ENCODE measurements at places on chromosomes 3 and 15. TPM values are rescaled to one million over a fixed set of nuclear protein-coding genes. Genes with fewer than 3 reads are reported as not detected.

- peak overlapping the region; percentile 73 for H3K27ac ChIP-seq
- peaks cover 6% of the 10 kb centered on the region for H3K36me3 ChIP-seq
- peak; percentile 99 for DNase-seq
- H3K4me1 ChIP-seq = peaks cover 16% of the 10 kb centered on the region
- H3K27me3 ChIP-seq = no peaks in the 10 kb centered on the region
These were observed 52.4 kb downstream of the IL1RAP start for GRCh38 chr3:190566043-190566933.

Gene GCNT3
- not detected for total RNA-seq

DNA sequence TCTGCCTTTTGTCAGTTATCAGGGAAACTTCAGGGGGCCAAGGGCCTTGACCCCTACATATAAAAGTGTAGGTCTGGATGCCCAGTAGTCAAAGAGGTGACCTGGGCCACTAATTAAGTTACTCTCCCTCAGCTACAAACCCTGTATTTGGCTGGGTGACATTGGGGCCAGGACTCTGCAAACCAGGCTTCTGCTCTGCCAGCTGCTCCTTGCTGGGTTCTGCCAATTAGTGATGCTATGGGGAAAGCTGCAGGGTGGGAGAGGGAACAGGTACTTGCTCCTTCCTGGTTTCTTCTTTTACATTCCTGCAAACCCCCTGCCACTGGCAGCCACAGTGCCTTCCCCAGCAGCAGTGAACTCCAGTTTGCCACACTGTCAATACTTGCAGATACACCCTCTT is 179.2 kb downstream of the CADPS start:
- no peaks in the 10 kb centered on the region for H3K27me3 ChIP-seq
- no peak overlapping the region for H3K4me3 ChIP-seq
- H3K27ac ChIP-seq = no peak overlapping the region
- no peaks in the 10 kb centered on the region for H3K36me3 ChIP-seq
- H3K4me1 ChIP-seq = 0 out of 2 replicates have a peak, but pooled peaks cover 3% of the 10 kb centered on the region

GRCh38 chr3:126049289-126050049 is 34.5 kb downstream of the SLC41A3 start:
- no peak overlapping the region for H3K27ac ChIP-seq
- H3K36me3 ChIP-seq = no peaks in the 10 kb centered on the region
- no peaks in the 10 kb centered on the region for H3K27me3 ChIP-seq
- DNase-seq = no peak
- no peak overlapping the region for H3K4me3 ChIP-seq

DNA sequence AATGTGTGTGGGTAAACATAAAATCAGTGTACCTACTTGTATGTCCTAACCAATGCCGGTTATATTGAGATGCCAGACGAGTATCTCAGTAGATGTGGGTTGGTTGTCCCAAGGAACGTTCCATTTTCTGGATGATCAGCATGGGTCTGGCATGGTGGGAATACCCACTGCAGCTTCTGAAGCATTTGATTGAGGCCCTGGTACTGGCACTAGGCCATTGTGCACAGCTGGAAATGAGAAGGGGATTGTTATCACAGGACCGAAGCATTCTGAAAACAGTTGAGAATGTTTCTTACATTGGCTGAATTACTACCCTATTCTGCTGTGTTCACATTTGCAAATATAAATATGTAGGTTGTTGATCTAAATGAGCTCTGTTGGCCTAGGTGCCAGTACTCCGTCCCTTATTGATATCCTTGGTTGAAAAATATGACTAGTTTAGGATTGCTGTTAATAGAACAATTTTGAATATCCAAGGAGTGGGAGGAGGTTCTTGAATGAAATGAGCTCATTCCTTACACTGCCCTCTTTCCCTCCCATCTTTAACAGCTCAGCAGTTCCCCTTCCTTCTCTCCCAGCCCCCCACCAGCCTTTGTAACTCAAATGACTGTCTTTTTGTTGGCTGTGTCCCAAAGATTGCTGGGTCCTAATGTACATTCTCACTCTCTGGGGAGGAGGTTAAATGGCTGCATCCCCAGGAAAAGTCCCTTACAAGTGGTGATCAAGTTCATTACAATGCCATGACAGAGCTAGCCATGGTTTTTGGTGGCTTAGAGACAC is 293.3 kb upstream of the TPM1 start:
- H3K27ac ChIP-seq = no peak overlapping the region
- no peak overlapping the region for H3K4me3 ChIP-seq
- H3K36me3 ChIP-seq = no peaks in the 10 kb centered on the region
- H3K27me3 ChIP-seq = no peaks in the 10 kb centered on the region

DNA sequence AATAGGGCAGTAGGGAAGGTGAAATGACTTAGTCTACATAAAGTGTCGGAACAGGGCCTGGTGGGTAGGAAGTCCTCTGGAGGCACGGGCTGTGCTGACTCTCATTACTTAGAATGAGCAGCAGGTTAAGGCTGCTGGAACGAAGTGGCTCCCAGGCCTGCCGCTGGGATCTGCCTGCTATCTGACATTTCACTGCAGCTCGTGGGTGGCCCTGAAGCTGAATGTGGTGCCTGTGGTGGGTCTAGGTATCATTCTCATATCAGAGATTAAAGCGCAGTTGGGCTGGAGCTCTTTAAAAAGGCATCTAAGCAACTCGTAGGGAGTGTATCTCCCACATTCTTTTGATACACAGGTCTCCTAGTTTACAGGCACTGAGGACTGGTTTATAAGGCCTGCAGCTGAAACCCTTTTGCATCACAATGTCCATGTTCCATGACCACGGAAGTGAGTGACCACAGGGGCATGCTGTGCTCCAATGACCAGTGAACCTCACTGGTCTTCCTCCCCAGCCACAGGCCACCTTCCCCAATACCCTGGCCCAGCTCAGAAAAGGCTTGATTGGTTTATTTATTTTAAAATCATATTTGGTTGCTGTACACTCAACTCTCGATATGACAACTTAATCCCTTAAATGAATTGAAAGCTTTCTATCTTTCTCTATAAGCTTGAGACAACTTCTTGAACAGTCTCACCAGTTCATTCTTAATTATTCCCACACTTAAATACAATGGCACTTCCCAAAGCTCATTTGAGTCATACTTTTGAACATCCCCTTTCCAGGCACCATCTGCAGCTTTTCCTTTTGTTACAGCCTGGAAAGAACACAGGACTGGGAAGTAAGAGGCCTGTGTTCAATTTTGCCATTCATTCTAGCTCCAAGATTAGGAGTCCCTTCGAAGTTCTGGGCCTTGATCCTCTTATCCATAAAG is 19.0 kb downstream of the ADAMTS9 start:
- H3K27ac ChIP-seq = no peak overlapping the region
- H3K4me1 ChIP-seq = peaks cover 21% of the 10 kb centered on the region
- H3K27me3 ChIP-seq = no peaks in the 10 kb centered on the region
- no peaks in the 10 kb centered on the region for H3K36me3 ChIP-seq

GRCh38 chr3:13161771-13162535 is 88.7 kb upstream of the IQSEC1 start:
- H3K36me3 ChIP-seq = no peaks in the 10 kb centered on the region
- H3K27me3 ChIP-seq = peaks cover 5% of the 10 kb centered on the region
- H3K27ac ChIP-seq = no peak overlapping the region
- DNase-seq = no peak
- no peak overlapping the region for H3K4me3 ChIP-seq

DNA sequence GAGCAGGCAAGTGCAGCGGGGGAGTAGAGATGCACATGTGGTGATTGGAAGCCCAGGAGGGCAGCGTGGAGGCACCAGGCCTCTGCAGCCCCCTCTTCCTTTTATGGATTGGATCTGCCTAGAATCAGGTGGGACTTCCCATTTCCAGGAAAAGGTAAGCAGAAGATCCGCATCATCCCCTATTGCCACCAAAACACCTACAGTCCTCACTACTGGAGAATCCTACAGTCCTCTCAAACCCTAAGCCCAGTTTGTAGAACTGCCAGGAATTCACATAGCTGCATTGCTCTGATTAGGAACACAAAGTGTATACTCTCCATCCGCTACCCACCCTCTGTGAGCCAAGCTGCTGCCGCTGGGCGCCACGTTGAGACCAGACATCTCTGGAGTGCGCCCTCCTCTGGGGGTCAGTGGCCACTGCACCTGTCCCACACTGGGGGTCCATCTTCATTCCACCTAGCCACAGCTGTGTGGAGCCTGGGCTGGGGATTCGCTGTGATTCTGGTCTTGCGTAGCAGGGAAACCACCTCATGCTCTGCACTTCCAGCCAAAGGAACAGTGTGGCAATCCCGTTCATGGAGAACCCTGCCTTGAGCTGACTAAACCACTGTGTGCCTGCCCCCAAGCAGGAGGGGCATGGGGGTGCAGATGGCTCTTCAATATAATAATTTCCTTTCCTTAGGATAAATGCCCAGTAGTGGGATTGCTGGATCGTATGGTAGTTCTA is 88.9 kb upstream of the PTX3 start:
- no peak for DNase-seq
- no peaks in the 10 kb centered on the region for H3K27me3 ChIP-seq
- H3K27ac ChIP-seq = no peak overlapping the region
- no peaks in the 10 kb centered on the region for H3K36me3 ChIP-seq
- peaks cover 13% of the 10 kb centered on the region for H3K4me1 ChIP-seq

- no peaks in the 10 kb centered on the region for H3K27me3 ChIP-seq
- H3K36me3 ChIP-seq = no peaks in the 10 kb centered on the region
- peak; percentile 56 for DNase-seq
- no peak overlapping the region for H3K4me3 ChIP-seq
- no peak overlapping the region for H3K27ac ChIP-seq
These were observed 122.3 kb upstream of the NR2E3 start for GRCh38 chr15:71687902-71688508.

DNA sequence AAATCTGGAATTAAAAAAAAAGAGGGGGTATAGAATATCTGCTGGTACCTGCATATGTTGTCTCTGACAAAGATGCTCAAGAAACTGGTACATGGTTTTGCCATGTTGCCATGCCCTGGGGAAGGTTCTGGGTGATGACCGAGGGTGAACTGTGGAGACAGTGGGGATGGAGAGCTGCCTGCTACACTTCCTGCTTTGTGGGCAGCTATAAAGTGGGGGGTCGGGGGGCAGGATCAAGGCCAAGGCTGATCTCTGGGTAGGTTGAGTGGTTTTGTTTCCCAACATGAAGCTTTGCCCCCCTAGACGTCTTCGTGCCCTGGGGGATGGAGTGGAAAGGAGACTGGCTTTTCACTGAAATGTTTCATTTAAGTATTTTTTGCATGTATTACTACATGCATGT is 74.6 kb downstream of the IQSEC1 start:
- H3K27ac ChIP-seq = no peak overlapping the region
- H3K4me3 ChIP-seq = no peak overlapping the region
- H3K36me3 ChIP-seq = no peaks in the 10 kb centered on the region
- no peak for DNase-seq
- no peaks in the 10 kb centered on the region for H3K4me1 ChIP-seq

Gene MYO1E
- 155 TPM for total RNA-seq

GRCh38 chr15:41797201-41797944 is 23.1 kb downstream of the MAPKBP1 start:
- H3K27ac ChIP-seq = peak overlapping the region; percentile 62
- no peaks in the 10 kb centered on the region for H3K27me3 ChIP-seq

DNA sequence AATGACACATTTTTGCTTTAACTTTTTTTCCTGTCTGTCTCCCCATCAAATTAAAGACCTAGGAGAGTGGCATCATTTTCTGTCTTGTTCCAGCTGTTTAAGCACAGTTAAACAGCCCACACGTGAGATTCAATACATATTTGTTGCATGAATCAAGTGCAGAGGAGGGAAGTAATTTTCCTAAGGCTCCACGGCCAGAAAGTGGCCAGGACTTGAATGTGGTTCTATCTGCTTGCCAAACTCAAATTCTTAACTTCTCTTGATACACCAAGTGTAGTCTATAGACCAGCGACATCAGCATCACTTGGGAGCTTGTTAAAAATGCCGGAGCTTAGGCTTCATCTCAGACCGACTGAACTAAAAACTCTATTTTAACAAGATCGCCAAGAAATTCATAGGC is 724.8 kb upstream of the CFAP20DC start:
- peaks cover 32% of the 10 kb centered on the region for H3K4me1 ChIP-seq
- H3K27ac ChIP-seq = peak overlapping the region; percentile 52
- no peaks in the 10 kb centered on the region for H3K36me3 ChIP-seq
- H3K27me3 ChIP-seq = no peaks in the 10 kb centered on the region

GRCh38 chr15:56042982-56043980 is 49.9 kb upstream of the NEDD4 start:
- no peak for DNase-seq
- peaks cover 42% of the 10 kb centered on the region for H3K4me1 ChIP-seq
- H3K27ac ChIP-seq = no peak overlapping the region
- no peaks in the 10 kb centered on the region for H3K27me3 ChIP-seq
- H3K4me3 ChIP-seq = no peak overlapping the region

DNA sequence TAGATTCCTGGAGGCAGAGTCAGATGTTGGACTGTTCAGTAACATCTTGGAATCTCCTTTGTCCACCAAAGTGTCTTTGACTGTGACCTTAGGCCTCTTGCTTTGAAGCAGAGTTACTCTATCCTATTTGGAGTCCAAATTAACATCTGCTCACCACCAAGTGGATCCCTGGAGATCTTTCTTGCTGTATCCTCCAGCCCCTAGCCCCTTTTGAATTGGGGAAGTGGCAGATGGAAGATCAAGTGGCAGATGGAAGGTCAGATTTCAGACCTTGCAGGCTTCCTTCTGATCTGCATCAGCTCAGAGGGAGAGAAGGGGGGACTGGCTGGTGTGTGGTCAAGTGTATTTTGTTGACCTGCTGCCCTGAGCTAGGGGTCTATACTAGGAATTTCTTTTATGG is 125.0 kb upstream of the ROPN1 start:
- H3K4me1 ChIP-seq = peaks cover 44% of the 10 kb centered on the region
- H3K4me3 ChIP-seq = no peak overlapping the region

DNA sequence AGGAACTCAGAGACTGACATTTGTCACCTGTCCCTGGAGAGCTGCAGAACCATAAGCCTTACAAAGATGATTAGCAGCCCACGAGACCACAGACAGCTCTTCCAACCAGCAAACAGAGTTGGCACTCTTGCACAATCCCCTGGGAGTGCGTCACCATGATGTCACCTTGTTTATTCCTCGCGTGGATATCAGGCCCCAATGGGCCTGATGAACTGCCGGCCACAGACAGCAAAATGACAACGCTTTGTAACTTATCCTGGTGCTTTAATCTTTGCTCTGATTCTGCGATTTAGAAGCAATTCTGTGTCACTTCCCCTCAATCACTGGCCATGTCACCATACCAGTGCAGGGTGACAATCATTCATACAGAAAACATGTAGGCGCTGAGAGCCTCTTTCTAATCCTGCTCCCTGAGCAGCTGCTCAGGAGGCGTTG is 89.2 kb downstream of the TAMM41 start:
- peak; percentile 54 for DNase-seq
- H3K4me3 ChIP-seq = no peak overlapping the region
- H3K4me1 ChIP-seq = no peaks in the 10 kb centered on the region
- H3K27ac ChIP-seq = no peak overlapping the region
- H3K36me3 ChIP-seq = no peaks in the 10 kb centered on the region

Gene RAB6B
- total RNA-seq = 0.38 TPM

GRCh38 chr15:69782809-69783208 is 314.9 kb downstream of the TLE3 start:
- H3K27ac ChIP-seq = no peak overlapping the region
- H3K27me3 ChIP-seq = no peaks in the 10 kb centered on the region
- H3K4me1 ChIP-seq = peaks cover 16% of the 10 kb centered on the region
- no peak for DNase-seq

- no peaks in the 10 kb centered on the region for H3K27me3 ChIP-seq
- DNase-seq = no peak
- H3K4me1 ChIP-seq = peaks cover 34% of the 10 kb centered on the region
- H3K27ac ChIP-seq = no peak overlapping the region
These were observed 62.6 kb downstream of the RGMA start for GRCh38 chr15:93026380-93026817.

- peak; percentile 81 for DNase-seq
- peak overlapping the region; percentile 53 for H3K27ac ChIP-seq
- H3K4me3 ChIP-seq = 0 out of 2 replicates have a peak overlapping the region, but pooled peaks have one; percentile 42
- H3K27me3 ChIP-seq = no peaks in the 10 kb centered on the region
- H3K36me3 ChIP-seq = no peaks in the 10 kb centered on the region
These were observed 106.8 kb downstream of the EDEM1 start for GRCh38 chr3:5294356-5294755.
